ENCODE measurements at places on chromosomes 5 and 9.

GRCh38 chr9:82539146-82539545 is 523.8 kb downstream of the RASEF start:
- no peaks in the 10 kb centered on the region for H3K4me1 ChIP-seq
- no peaks in the 10 kb centered on the region for H3K36me3 ChIP-seq
- H3K27me3 ChIP-seq: no peaks in the 10 kb centered on the region
- no peak for DNase-seq
- no peak overlapping the region for H3K4me3 ChIP-seq

GRCh38 chr5:99030906-99031440 is 102.2 kb upstream of the CHD1 start:
- DNase-seq: no peak
- no peak overlapping the region for H3K4me3 ChIP-seq
- H3K4me1 ChIP-seq: peaks cover 7% of the 10 kb centered on the region
- H3K36me3 ChIP-seq: no peaks in the 10 kb centered on the region
- no peaks in the 10 kb centered on the region for H3K27me3 ChIP-seq
- no peak overlapping the region for H3K27ac ChIP-seq

DNA sequence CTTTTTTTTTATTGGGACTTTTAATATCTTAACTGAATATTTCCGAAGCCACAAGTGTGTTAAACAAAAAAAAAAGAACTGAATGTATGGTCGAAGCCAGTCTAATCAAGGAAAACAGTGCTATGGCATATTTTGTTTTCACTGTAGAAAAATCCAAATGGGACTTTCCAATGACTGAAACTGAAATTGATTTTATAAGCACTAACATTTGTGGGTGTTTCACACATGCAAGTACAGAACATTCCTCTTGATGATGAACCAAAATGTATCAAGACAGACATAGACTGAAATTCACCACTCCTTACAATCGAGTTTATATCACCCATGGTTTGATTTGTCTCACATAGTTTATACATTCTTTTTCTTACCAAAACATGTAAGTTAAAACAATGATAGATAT is 1026.8 kb downstream of the CDH18 start:
- no peaks in the 10 kb centered on the region for H3K36me3 ChIP-seq
- H3K4me1 ChIP-seq: no peaks in the 10 kb centered on the region
- no peak overlapping the region for H3K27ac ChIP-seq
- no peaks in the 10 kb centered on the region for H3K27me3 ChIP-seq
- H3K4me3 ChIP-seq: no peak overlapping the region

DNA sequence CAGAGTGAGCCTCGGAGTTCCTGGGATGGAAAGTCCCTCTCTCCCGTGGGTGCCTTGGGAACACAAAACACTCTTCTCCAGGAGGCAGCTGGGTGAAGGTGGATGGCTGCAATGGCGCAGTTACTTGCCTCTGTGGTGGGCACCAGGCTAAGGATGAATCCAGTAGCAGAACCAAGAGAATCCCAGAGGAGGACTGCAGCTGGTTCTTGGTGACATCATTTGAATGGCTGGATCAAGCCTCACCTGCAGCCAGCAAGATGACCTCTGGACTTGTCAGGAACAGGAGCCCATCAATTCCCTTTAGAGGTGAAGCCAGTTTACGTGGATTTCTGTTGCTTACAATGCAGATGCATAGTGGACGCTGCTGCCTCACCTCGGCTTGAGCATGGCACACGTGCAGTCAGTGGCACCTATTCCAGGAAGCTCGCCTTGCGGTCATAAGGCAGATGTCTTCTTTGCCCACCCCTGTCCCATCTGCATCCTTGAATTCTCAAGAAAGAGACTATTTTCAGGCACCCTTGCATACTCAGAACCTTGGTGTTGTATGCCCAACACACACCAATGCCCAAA is 34.1 kb upstream of the ADAMTS2 start:
- H3K4me3 ChIP-seq: no peak overlapping the region
- no peaks in the 10 kb centered on the region for H3K36me3 ChIP-seq
- no peak for DNase-seq

Measured in colonic mucosa (tissue), 4 donors.